Stimulated activated CD8-positive, alpha-beta memory T cell treated with anti-CD3 and anti-CD28 coated beads, Interleukin-15, amount 100 ng/mL, for 24 hours (primary cell): ENCODE measurements at places on chromosomes 16 and 17.

DNA sequence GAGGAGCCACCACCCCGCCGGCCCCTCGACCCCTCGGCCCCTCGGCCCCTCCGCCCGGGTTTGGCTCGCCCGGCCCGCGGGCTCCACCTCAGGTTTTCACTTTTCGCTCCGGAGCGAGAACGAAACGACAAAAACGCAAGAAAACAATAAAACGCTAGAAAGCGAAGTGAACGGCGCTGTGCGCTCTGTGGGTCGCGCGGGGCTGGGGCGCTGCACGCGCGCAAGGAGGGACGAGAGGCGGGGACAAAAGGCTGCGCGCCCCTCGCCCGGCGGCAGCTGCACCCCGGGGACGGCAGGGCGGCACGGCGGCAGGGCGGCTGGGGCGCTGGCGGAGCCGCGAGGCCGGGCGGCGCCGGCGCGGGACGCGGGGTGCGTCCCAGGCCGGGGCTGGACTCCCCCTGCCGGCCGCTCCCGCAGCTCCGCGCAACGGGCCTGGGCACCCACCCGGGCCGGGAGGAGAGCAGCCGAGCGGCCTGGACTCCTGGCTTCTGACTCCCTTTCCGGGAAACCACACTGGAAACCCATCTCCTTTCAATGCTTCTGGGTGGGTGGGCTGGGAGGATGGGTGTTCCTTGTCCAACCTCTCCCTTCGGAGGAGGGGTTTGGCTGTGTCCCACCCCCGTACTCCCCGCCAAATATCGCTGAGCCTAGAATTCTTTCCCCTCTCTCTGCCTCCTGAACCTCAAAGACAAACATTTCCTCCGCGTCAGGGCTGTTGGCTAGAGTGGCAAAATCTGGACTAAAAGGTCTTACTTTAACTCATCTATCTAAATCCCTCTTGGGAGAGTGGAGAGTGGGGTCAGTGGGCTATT, 9.9 kb downstream of the TBX2 start:
- no peak for DNase-seq

- DNase-seq = no peak
Observed at GRCh38 chr17:2853283-2854142, 57.3 kb downstream of the RAP1GAP2 start.

DNA sequence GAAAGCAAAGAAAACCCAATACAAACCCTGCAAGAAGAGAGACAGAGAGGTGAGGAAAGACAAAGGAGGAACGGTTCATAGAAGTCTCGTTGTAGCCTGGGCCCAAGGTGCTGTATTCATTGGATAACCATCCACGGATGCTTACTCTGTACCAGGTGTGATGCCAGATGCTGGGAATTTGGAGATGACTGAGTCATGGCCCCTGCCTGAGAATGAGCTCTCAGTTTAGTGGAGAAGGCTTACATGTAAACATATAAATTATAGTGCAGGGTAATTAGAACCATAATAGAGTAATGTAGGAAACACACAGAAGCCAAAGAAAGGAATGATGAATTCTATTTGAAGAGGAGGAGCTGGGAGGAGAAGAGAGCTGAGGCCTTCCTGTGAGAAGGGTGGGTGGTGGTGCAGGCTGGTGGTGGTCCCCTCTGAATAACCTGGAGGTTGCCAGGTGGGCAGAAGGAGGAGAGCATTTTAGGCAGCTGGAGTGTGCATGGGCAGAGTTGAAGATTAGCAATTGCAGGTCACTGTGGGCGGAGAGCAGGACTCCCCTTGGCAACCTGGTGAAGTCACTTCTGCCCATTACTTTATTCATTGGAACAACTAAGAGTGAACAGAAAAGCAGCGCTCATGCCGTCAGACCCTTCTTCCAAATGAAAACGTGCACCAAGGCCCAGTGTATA, 7.7 kb upstream of the ZG16 start:
- DNase-seq = no peak

DNA sequence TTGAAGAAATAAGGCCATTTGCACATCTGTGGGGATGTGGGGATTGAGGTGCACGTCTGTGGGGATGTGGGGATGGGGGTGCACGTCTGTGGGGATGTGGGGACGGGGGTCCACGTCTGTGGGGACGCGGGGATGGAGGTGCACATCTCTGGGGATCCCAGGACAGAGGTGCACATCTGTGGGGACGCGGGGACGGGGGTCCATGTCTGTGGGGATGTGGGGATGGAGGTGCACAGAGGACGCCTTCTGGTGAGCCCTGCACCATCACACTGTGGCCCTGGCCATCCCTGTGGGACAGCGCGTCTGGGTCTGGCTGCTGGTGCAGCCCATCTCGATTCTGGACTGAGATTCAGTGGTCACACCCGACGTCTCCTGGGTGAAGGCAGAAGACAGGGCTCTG, 161.4 kb downstream of the LAT start:
- DNase-seq = no peak

DNA sequence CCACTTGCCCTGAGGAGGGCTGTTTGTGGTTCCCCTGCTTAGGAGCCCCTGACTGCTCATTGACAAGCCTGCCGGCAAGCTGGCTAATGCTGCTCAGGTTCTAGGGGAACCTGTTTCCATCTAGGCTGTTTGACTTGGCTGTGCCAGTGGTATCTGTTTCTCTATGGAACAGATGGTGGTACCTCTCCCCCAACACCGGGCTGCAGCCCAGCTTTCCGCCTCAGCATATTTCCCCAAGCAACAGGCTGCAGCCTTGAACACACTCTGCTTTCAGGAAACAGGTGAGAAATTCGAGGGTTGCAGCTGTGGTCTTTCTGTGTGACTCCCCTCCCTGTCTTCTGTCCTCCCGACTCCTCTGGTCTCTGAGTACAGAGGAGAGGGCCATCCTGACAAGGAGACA, 132.3 kb downstream of the TMEM132E start:
- no peak for DNase-seq

GRCh38 chr17:77825621-77826020, 132.9 kb upstream of the TNRC6C start:
- DNase-seq = no peak

DNA sequence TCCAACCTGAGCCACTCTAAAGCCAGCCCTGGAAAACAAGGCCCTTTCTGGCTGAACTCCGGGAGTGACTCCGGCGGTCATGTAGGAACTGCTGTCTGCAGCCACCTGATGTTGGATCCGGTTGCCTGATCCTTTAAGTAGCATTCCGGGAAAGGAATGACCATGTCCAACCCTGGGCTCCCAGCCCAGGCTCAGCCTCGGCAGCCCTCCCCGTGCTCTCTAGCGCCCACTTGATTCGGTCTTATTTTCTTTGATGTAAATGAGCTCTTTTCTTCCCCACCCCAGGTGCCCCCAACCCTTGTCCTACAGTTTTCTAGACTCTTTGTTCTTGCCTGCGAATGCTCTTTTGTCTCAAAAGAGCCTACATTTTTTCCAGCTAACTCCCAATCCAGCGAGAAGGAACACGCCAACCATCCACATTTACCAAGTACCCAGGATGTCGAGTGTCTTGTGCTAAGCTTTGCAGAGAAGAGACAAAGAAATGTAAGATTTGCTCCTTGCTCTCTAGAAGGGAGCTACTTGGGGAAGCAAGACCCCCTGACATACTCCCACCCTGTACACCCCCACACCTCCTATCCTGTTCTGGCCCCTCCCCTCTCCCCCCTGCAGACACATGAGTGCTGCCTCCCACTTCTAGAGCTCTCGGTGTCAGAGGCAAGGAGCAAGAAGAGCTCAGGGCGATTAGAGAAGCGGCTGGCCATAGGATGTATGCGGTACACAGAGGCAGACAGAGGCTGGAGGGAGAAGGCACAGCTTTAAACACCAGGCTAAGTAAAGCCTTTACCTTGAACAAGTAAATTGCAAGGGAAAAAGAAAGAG, 53.8 kb downstream of the COG7 start:
- DNase-seq = no peak

GRCh38 chr16:82626791-82627261, at the start of gene CDH13:
TSS of gene CDH13 (plus strand) at chr16:82626969.
- no peak for DNase-seq

DNA sequence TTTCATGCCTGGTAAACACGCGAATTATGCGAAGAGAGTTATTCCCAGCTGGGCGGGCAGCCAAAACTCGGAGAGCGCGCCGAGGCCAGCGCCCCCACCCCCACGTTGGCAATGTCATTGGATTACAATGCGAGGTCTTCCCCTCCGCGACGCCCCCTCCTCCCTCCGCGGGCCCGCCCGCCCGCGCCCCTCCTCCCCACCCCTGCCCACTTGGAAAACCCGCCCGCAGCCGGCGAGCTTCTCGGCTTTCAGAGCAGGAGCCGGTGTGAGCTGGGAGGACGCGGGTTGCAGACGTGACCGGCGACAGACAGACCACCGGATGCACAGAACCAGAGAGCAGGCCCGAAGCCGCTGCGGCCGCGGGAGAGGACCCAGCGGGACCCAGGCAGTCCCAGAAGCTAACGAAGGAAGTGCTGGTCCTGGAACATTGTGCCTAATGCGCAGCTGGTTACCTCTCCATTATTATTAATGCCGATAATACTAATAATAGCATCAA, 4.0 kb downstream of the NOG start:
- DNase-seq = no peak

DNA sequence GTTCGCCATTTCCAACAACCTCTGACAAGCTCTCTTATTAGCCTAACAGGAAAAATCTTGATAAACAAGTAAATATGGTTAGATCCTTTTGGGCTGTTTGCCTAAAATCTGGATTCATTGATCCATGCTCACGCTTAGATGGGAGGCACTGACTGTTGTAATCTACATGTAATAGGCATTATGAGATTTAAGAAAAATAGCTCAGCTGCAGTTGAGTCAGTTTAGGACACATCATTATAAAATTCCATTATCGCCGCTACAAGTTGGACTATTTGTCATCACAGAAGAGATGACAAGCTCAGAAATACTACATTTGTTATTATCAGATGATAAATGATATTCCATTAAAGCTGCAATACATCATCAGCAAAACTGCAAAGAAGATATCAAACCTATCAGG, 524.0 kb downstream of the TOX3 start:
- DNase-seq = no peak

GRCh38 chr17:4587803-4588202, 3.5 kb downstream of the SMTNL2 start:
- no peak for DNase-seq

- no peak for DNase-seq
Observed at GRCh38 chr17:33175562-33175961, 117.5 kb downstream of the ASIC2 start.

DNA sequence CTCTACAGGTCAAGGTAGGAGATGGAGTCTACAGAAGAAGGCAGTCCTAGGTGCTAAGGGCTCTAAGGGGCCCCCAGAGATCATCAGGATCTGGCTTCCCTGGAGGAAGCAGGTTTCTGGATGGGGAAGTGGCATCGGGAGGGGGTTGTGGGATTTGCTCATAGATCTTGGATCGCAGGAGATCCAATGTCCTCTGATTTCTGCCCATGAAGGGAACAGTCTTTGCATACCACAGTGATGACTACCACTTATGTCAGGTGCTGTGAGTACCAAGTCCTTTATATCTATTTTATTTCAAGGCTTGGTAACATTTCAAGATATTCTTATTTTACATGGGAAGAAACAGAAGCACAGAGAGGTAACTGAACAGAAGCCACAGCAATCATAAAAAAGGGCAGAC, 164.0 kb downstream of the RGS9 start:
- no peak for DNase-seq

- DNase-seq = no peak
Observed at GRCh38 chr17:36728030-36728991, 126.9 kb downstream of the MRM1 start.

- DNase-seq = no peak
Observed at GRCh38 chr16:85903559-85903958, 4.6 kb downstream of the IRF8 start.

- no peak for DNase-seq
Observed at GRCh38 chr17:83062011-83062817, 17.2 kb upstream of the METRNL start.

DNA sequence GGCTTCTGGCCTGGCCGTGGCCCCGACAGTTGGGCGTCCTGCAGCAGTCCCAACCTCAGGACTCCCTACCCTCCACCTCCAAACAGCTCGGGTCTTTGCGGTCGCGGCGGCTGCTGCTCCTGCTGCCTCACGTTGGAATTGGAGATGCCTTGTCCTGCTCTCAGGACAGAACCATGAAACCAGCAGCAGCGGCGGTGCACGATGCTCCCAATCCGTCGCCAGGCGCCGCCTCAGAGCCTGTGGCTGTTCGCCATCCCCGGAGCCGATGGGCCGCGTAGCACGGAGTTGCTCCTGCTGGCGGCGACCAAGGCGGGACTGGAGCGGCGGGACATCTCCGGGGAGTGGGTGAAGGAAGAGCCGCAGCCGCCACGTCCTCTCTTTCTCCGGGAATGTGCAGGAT, 1965.9 kb downstream of the TP53TG3F start:
- no peak for DNase-seq

DNA sequence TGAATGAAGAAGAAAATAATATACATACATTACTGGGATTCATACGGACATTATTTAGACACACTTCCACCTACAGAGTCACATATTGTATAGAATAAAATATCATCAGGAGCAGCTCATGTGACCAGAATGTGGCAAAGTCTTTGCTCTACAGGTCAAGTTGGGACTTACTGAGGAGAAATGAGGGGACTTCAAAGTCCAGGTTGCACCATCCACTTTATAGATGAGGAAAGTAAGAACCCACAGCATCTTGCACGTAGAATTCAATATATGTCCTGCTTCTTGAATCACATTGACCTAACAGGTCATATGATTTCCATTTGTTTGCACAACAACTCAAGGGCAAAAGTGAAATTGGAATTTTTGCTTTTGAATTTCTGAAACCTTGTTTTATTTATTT, 524.3 kb downstream of the WWOX start:
- no peak for DNase-seq

- DNase-seq = no peak
Observed at GRCh38 chr17:38453951-38454421, 25.7 kb downstream of the ARHGAP23 start.

- DNase-seq = no peak
Observed at GRCh38 chr17:53039981-53040380, 782.7 kb upstream of the KIF2B start.

- DNase-seq = no peak
Observed at GRCh38 chr16:87322833-87323726, 5.9 kb upstream of the C16orf95 start.
